ENCODE measurements at places on chromosomes 16 and 17.

DNA sequence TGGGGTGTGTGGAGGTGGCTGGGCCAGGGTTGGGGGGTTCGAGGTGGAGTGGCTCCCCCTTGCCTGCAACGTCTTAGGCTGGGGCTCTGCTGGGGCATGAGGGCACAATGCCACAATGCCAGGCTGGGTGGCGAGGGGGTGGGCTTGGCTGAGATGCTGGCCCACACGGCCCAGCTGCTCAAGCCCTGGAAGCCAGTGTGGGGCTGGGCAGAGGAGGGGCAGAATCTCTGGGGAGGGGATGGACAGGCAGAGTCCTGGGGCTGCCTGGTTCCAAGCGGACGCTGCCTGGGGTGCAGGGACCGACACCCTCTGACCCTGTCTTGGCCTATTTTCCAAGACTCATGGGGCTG, 37.5 kb upstream of the SSTR5 start:
- DNase-seq, result no peak

DNA sequence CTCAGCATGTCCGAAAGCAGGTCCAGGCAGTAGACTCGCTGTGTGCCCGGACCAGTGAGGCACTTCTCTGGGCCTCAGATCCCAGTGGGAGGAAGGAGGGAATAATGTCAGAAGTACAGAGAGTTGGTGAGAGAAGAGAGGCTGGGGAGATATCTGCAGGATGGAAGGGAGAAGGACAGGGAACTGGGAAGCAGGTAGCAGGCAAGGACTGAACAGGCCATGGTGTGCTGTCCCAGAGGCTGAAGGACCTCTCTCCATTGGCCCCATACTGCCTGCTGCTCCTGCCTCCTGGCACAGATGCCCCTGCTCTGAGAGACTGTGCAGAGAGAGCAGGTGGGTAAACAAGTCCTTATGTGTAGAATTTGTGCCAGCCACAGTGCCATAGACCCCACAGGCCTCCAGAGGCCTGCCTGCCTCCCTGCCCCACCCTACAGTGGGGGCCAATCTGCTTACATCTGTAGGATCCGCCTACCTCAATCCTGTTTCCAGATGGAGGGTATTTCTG, 34.2 kb upstream of the CRHR1 start:
- no peak for DNase-seq

DNA sequence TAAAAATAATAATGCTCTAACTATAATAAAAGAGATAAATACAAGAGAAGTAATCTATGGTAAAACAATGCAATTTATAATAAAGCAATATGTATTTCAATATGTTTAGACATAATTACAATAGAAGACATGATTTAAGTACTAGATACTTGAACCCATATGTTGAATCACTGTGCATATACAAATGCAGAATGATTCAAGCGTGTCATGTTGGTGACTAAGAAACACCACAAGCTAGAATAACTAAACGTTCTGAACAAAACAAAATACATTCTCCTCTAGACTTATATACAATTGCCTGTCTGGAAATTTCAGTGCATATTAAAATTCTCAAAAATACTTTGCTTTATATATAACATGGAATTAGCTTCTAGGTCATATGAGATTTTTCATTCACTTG, 11.2 kb downstream of the TADA2A start:
- DNase-seq, result no peak

GRCh38 chr16:6557353-6558023, 775.2 kb upstream of the RBFOX1 start:
- DNase-seq, result no peak

DNA sequence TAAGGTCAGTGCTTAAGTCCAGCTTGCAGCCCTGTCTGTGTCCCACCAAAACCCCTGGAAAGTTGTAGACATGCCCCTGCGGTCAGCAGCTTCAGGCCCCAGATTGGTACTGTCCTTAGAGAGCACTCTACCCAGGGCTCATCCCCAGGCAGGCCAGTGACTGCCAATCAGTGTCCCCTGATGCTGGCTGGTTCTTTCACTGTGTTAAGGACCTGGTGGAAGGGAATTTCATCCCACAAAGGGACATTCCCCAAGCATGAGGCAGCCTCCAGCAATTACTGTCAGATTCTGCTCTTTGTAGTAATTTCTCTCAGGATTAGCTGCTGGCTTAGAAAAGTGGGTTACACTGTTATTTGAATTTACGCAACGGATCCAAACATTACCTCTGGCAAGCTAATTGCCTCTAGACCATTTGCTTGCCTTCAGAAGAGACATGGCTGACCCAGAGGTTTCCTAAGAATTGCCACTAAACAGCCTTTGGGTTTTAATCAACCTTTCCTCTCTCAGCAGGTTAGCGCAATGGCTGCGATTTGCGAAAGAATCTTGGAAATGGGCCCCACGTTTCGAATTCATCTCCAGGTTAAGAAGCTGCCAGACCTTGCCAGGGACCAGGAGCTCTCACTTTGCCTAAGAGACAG, 5.9 kb downstream of the IRX6 start:
- no peak for DNase-seq

DNA sequence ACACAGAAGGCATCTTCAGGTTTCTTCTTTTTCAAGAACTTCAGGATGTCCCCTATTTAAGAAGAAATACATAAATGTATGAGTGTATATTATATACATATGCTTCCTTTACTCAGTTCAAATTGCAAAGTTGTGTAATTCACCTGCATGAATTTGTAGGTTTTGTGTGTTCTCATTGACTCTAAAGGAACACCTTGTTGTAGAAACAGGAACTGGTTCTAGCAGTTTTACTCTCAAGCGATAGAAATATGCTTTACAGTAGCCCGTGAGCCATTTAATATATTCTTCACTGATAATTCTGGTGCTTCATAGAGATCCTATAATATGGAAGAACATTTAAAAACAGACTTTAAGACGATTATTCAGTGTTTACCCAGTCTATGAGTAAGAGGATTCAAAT, 53.3 kb upstream of the LRRC37A3 start:
- no peak for DNase-seq
